A172 (cell line): ENCODE measurements at places on chromosomes 4 and X. TPM values are rescaled to one million over a fixed set of nuclear protein-coding genes. Genes with fewer than 3 reads are reported as not detected.

APLN gene
- total RNA-seq, result 0.31 and 0.65 TPM in 2 replicates

DNA sequence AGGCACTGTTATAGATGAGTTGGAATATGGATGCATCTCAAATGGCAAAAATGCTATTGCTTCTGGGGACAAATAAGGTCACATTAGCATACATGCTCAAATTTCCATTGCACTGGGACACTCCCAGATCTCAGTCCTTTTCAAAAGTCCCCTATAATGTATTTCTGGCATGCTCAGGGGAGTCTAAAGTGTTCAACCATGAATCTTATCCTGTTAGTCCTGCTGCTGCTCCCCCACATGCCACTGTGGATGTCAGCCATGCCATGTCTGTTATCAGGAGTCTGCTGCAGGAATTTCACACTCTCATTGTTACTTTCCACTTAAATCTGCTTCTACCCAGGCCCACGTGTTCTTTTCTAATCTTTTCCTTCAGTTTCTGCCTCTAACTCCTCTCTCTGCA lies 1000.6 kb downstream of the CCSER1 start:
- no peak for DNase-seq

DNA sequence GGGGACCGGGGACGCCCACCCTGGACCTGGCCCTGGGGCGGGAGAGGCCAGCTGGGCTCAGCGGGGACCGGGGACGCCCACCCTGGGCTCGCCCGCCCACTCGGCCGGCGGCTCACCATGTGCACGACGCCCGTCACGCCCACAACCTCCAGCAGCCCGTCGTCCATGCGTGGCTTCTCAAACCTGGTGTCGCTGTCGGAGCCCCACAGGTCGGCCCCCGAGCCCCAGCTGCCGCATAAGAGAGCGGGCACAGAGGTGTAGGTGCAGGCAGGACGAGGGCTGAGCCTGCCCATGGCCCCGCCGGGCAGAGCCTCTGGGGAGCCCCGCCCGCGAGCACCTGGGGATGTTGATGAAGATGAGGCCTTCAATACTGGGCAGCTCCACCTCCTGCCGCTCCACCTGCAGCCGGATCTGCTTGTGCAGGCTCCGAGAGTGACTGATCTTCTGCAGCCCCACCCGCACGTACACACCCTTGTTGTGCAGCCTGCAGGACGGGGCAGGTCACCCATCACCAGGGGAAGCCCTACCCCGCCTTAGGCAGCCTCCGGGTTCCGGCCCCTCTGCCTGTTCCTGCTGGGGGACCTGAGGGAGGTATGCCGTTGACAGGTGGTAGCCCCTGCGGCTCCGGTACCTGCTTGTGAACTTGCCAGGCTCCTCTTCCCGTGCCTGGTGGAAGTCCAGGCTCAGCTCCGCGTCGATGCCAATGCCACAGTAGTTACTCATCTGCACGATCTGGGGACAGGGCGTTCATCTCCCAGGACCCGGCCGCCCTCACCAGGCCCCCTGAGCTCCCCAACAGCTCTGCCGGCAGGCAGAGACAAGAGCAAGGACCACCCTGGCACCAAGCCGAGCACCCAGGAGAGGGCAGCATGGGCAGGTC lies 11.8 kb downstream of the DGKQ start:
- no peak for DNase-seq

F8A3 gene
- total RNA-seq, result 0.41 and 0.57 TPM in 2 replicates

AMMECR1 gene
- 7.8 and 8.3 TPM in 2 replicates for total RNA-seq

GRCh38 chr4:35250761-35251160 lies 993.6 kb downstream of the ARAP2 start:
- peak; percentile 47 for DNase-seq

PNMA6A gene
- 3.5 and 4.1 TPM in 2 replicates for total RNA-seq

- peak; percentile 67 for DNase-seq
These were observed 64.8 kb upstream of the STOX2 start for GRCh38 chr4:183840311-183840710.

DNA sequence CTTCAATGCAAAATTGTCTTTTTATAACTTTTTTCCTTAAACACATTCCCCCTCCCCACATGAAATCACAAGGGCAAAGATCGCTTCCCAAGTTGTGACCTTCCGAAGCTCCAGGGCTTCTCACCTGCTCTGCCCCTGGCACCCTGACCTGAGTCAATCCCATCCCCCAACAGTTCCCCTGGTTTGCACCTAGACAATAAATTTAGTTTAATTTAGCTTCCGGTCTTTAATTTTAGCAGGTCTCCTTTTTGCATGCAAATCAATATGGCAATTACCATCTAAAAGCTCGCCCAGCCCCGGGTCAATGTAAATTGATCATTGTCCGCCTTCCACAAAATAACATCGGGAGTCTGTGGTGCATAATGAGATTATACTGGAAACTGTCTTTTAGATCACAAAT lies 6.8 kb downstream of the BCOR start:
- no peak for DNase-seq

CLDN22 gene
- not detected in 2 replicates for total RNA-seq

GRCh38 chr4:182242787-182243186 lies 415 bp upstream of the TENM3 start:
- peak; percentile 90 for DNase-seq
